ENCODE measurements at places on chromosomes 6 and 20.
A peak's percentile ranks its signal among the peaks of the same experiment; 100 is the strongest.

- DNase-seq, result no peak
Measured at GRCh38 chr20:50634191-50634590, 57.2 kb downstream of the RIPOR3 start.

- DNase-seq, result no peak
Measured at GRCh38 chr6:62623846-62624532, 338.0 kb upstream of the KHDRBS2 start.

GRCh38 chr6:6626187-6626586 is 37.7 kb downstream of the LY86 start:
- no peak for DNase-seq

GRCh38 chr20:2140561-2140960 is 38.9 kb downstream of the STK35 start:
- peak; percentile 37 for DNase-seq

DNA sequence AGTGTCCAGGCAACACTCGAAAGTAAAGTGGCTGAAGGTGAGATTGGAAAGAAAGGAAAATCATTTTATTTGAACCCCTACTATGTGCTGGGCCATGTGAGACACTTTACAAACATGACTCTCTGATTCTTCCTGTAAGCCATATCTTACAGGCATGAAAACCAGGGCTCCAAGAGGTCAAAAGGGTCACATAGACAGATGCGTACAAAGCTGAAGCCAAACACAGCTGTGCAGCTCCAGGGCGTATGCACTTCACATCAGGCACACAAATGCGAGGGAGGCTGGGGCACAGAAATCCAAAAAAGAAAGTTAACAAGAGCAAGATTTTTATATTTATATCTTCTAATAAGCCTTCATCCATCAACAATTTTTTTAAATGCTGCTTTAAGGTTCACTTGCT is 176.5 kb downstream of the PHACTR1 start:
- DNase-seq, result no peak

GRCh38 chr20:1721687-1722512 is 64.3 kb upstream of the SIRPG start:
- DNase-seq, result no peak

DNA sequence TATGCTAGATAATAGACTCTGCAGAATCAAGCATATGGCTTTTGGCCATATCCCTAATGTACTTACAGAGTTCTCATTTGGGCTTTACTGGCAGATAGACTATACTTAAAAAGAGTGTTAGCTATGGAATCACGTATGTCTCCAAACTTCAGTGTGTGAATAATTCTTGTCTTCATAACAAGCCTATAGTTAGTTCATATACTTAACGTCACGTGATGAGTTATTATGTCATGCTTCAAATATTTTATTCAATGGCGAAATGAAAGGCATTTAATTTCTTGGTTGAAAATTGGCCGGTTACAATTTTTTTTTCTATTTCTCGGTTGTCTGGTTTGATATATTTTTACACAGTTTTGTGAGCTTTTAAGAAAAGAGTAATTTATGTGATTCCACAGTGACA is 62.7 kb downstream of the MEI4 start:
- no peak for DNase-seq

GRCh38 chr6:166344240-166344639 is 1.9 kb upstream of the SFT2D1 start:
- DNase-seq, result no peak

GRCh38 chr6:123785039-123785438 is 18.6 kb upstream of the NKAIN2 start:
- DNase-seq, result no peak

GRCh38 chr6:150761771-150762170 is 103.7 kb upstream of the MTHFD1L start:
- DNase-seq, result no peak

- DNase-seq, result no peak
Measured at GRCh38 chr6:62298745-62299392, 12.8 kb upstream of the KHDRBS2 start.

- DNase-seq, result no peak
Measured at GRCh38 chr20:52805296-52805571, 166.9 kb upstream of the TSHZ2 start.

DNA sequence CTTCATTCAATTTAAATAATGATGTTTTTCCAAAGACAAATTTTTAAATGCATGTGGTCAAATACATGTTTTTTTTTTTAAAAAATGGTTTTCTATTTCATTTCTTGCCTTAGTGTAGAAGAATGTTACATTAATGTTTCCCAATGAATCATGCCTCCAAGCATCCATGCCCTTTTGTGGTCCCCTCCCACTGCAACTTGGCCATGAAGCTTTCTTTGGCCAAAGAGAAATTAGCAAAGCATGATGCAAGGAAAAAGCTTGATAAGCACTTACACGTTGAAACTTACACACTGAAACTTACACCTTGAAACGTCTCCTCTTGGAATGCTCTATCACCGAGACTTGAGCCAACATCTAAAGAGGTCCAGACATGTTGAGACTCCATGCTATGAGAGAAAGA is 93.0 kb upstream of the ELOVL5 start:
- DNase-seq, result no peak

GRCh38 chr20:44584162-44584561 is 1.8 kb downstream of the PKIG start:
- DNase-seq, result no peak

GRCh38 chr6:121436274-121436857 is 920 bp downstream of the GJA1 start:
- peak; percentile 35 for DNase-seq

- no peak for DNase-seq
Measured at GRCh38 chr20:62430311-62430853, 3.0 kb upstream of the RBBP8NL start.

GRCh38 chr6:125678601-125679000 is 70.8 kb upstream of the HEY2 start:
- DNase-seq, result no peak

DNA sequence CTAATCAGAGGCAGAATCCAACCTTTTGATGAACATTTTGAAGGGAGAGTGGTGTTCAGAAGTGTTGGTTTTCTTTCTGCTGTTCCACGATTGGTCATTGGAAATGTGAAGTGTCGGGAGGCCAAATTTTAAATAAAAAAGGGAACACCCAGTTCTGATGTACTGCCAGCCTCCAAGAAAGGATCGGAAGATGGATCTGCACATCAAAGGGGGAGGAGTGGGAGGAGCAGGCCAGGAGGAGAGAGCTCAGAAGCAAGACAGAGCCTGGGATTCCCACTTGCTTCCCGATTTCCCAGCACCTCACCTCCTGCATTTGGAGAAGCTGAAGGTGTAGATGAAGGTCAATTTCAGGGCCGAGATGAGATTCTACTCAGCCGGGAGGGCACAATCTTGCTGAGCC is 55.9 kb upstream of the NAA20 start:
- no peak for DNase-seq

DNA sequence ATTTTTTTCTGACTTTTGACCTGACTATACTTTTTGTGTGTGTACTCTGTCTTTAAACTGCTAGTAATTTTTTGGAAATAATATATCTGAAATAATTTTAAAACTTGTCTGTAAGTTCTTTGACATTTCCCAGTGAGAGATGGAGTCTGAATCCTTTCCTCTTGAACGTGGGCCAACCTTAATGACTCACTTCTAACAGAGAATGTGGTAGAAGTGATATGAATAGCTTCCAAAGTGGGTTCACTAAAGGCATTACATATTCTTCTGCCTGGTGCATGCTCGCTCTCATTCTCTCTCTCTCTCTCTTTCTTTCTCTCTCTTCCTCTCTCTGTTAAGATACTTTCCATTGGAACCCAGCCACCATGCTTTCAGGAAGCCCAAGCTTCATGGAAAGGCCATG is 108.7 kb upstream of the FERMT1 start:
- no peak for DNase-seq

- DNase-seq, result no peak
Measured at GRCh38 chr20:8255945-8256632, 124.0 kb downstream of the PLCB1 start.

DNA sequence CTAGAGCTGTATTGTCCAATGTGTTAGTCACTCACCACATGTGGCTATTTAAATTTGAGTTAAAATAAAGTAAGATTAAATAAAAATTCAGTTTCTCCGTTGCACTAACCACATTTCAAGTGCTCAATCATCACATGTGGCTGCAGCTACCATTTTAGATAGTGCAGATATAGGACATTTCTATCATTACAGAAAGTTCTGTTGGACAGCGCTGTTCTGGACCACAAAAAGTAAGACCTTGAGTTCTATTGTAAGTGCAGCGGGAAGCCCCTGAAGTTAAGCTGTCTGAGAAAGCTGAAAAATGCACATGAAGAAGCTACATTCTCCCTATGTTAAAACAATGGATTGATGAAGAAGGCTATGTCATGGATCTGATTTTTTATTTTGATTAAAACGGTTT is 1.1 kb downstream of the ORC3 start:
- no peak for DNase-seq

DNA sequence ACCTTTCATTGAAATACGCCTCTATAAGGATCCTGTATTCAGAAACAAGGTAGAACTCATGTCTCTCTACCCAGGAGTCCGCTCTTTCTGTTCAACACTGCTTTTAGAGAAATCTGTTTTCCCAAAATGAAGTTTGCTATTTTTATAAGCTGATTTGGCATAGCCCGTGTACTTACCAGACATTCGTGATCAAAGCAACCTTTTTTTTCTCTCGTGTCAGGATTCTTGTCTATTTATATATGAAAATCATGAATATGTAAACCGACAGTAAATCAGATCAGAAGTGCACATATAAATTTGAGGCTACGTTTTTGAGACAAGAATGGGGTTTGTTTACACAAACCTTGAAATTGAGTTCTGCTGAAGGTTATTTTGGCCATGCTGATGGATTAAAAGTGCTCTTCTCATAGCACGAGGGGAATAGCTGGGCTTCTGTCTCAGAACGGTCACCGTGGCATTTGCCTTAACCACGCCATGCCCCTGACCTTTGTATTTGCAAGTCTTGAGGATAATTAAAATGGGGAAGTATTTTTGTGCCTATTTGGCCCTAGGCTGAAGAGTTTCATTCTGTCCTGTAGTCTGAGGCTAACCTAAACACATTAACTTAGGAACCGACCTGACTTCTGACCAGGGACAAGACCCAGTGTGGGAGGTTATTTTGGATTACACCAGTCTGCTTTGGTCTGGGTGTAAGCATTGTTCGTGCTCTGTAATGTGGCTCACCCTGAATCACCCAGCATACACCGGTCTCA is 118.6 kb downstream of the MAP3K4 start:
- no peak for DNase-seq

DNA sequence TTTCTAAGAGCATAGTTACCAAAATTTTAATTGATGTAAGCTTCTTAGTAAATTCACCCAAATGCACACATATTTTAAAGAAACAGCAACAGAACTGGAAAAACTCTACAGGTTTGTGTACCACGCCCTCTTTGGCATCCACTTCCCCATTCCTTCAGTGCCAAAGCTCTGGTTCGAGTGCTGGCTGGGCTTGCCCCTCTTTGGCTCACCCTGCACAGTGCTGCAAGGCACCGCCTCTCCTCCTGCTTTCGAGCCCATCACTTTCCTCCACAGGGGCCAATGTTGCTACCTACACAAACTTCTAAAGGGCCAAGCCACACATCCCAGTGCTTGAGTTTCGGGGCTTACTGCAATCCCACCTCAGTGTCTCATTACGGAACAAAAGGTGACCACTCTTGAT is 9.6 kb downstream of the LRP11 start:
- DNase-seq, result no peak

GRCh38 chr6:106339334-106340029 is 13.9 kb upstream of the ATG5 start:
- DNase-seq, result no peak

GRCh38 chr6:149277621-149278020 is 39.9 kb upstream of the TAB2 start:
- DNase-seq, result no peak

DNA sequence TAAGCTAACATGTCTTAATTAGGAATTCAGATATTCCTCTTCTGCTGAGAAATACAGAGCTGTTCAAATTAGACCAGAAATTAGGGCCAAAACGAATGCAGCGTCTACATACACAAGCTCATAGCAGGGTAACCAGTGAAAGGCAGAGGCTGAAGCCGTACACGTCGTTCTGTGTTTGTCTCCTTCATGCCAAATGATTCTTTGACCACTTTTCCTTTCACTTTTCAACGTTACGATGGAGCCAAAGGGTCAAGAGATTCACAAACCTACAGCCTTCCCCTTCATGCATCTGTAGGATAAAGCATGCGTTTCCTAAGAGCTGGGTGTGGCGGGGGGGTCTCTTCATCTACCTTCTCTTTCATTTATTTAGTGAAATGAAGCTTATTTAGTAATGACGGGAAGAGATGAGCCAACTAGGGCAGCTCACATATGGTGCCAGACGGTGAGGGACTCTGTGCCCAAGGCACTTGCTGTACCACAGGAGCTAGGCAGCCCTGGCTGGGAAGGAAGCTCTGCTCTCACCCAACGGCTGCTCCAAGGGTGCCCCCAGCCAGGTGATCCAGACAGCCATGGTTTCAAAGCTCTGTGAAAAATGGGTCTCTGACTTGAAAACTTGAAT is 178.0 kb downstream of the ATXN1 start:
- DNase-seq, result no peak

DNA sequence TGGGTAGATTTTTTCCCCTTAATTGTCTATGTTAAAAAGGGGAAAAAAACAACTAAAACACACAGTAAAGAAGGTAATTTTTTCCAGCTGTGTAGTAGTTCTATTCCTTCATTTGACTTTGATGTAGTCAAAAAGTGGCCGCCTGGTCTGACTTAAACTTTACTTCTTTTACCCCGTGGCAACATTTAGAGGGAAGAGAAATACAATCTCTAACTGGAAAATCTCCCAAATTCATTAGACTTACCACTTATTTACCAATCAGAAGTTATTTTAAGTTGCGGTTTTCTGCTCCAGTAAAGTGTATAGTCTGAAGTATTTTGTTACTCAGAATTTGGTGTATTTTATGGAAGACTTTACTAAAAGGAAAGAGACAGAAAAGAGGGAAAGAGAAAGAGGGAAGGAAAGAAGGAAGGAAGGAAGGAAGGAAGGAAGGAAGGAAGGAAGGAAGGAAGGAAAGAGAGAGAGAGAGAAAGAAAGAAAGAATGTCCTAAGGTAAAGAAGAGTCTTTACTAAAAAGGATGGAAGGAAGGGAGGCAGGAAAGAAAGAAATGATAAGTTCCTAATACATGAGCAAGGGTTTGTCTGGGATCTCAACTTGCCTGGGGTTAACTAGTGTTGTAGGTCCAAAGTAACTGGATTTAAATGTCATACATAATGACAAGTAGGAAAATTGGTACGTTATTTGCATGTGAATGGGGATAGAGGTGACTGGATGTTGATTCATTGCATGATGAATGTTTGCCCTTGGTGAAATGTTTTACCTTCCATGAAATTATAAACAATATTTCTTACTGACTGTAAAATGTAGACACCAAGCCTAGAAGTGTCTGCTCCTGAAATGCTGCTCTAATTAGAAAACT is 135.1 kb downstream of the SAMD5 start:
- no peak for DNase-seq

GRCh38 chr6:131424475-131424874 is 148.6 kb upstream of the ARG1 start:
- DNase-seq, result no peak

GRCh38 chr6:108163267-108163643 is 2.6 kb upstream of the NR2E1 start:
- no peak for DNase-seq

- DNase-seq, result no peak
Measured at GRCh38 chr6:130162421-130162820, 60.3 kb downstream of the SAMD3 start.

GRCh38 chr6:160462116-160462515 is 113.9 kb downstream of the SLC22A3 start:
- no peak for DNase-seq

Measured in right hindlimb (tissue), 1 donor.